ENCODE measurements at places on chromosomes 1 and 21.

DNA sequence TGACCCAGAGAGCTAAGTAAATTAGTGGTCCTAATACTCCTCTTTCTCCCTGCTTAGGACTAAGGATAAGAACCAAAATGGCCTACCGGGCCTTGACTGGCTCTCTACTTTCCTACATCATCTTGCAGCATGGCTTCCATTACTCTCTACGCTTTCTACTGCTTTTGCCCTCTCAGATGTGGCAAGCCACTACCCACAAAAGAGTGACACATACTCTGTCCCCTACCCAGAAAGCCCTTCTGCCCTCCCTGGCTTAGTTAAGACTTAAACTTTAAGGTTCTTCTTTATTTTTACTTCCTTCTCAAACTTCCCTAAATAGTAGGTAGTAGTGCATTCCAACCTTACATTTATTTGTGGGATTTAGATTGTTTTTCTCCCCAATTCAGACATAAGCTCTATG is 228.1 kb downstream of the TPR start:
- no peak for DNase-seq

- DNase-seq = no peak
Observed at GRCh38 chr1:16032388-16033102, 10.7 kb downstream of the CLCNKA start.

DNA sequence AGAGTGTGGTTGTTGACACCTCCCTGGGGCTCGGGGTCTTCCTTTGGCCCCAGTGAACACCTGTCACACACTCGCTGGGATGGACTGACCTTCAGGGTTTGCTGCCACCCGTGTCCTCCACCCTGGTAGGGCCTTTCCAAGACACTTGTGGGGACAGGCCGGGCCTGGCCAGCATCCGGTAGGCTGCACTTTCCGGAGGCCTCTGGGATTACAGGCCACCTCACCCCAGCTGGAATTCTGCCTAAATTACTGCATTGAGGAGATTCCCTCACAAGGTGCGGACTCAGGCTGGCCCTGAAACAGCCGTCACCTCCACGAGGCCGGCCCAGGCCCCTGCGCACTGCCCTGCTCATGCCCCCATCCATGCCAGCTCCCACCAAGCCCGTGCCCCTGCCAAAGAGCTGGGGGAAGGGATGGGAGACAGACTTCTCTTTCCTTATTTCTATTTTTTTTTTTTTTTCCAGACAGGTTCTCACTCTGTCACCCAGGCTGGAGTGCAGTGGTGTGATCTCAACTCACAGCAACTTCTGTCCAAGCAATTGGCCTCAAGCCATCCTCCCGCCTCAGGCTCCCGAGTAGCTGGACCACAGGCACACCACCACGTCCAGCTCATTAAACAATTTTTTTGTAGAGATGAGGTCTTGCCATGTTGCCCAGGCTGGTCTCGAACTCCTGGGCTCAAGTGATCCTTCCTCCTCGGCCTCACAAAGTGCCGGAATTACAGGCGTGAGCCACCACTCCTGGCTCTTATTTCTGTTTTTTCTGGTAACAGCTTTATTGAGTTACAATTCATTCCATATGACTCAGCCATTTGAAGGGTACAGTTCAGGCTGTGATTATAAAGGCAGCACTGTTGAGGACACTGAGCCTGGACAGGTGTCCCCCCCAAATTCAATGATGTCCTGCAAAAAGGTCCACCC is 11.3 kb downstream of the CSTB start:
- no peak for DNase-seq

- no peak for DNase-seq
Observed at GRCh38 chr1:183094351-183094750, 71.1 kb downstream of the LAMC1 start.

DNA sequence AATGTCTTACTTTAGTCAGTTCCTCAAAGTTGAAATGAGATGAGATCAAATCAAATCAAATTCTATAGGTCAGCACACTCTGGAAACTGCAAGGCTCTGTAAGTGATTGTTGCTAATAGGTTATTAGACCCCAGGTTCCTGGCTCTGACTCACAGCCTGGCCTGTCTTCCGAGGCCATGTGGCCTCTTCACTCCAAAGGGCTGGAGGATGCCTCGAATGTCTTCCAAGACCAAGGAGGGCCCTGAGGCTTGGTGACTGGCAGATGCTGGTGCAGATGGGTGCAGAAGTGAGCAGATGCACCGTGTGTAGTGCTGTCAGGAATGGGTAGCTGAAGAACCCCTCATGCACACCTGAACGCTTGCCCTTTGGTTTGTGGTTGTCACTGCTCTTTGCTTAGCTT is 113.4 kb downstream of the MAB21L3 start:
- DNase-seq = no peak

DNA sequence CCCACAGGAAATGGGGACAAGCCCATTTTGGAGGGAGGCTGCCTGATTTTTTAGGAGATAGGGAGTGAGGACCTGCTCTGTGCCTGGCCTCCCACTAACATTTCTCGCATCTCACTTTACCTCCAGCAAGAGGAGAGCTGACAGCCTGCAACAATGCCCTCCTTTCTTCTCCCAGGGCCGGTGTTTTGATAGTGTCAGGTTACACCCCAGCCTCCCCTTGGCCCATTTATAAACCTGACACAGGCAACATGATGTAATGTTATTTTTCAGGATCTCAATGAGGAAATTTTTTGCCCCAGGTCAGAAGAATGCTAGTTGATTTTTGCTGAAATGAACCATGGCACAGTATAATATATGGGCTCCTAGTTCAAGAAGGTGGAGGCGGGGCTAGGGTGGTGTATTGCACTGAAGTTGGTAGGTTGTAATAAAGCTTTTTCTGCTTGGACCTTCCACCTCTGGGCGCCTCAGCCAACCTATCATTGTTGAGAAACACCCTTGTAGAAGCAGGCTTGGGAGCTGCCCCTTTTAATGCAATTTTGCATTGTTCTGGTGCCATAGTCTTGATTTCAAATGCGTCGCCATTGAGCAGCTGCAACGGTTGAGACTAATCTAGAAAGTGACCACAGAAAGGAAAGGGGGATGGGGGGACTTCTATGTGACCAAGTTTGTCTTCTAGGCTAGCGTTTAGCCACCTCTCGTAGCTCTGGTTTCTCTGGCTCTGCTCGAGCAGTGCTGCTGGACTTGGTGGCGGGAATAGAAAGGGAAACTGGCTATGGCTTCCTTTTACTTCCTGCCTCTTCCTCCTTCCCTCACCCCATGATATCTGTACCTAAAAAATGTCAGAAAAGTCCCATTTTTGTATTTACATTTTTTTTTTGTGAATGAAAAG is 53.0 kb downstream of the PBX1 start:
- DNase-seq = no peak

DNA sequence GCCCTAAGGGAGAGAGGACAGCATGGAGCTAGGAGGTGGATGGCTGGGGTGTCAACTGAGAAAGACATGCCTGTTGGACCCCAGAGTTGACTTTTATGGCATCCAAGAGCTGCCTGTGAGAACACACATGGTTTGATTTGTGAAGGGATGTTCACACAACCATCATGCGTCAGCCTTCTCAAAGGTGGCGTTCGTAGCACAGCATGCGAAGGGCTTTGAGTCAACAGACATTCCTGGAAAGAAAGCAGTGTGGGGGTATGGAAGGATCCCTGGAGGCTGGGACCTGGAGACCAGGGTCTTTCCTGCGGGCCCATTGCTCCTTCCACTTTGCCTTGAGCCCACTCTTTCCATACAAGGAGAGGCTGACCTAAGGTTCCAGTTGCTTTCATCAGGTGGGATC is 6.4 kb upstream of the WNT3A start:
- DNase-seq = no peak

- DNase-seq = no peak
Observed at GRCh38 chr1:118104951-118105350, 80.1 kb downstream of the SPAG17 start.

GRCh38 chr1:207999972-208000371 is 89.0 kb upstream of the CD34 start:
- DNase-seq = no peak

- DNase-seq = no peak
Observed at GRCh38 chr21:21002153-21002552, 3.9 kb downstream of the NCAM2 start.

GRCh38 chr21:45164838-45165237 is 90.5 kb downstream of the ADARB1 start:
- DNase-seq = no peak

DNA sequence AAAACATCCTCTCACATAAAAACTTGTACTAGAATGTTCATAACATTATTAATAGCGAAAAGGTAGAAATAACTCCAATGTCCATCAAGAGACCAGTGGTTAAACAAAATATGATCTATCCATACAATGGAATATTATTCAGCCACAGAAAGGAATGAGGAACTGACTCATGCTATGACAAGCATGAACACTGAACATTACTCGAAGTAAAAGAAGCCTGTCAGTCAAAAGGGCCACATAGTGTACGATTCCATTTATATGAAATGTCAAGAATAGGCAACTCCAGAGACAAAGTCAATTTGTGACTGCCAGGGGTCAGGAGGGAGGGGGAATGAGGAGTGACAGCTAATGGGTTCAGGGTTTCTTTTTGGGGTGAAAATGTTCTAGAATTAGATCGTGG is 2.3 kb downstream of the VPS26C start:
- DNase-seq = no peak

- no peak for DNase-seq
Observed at GRCh38 chr1:229148041-229148671, 122.8 kb upstream of the RAB4A start.

DNA sequence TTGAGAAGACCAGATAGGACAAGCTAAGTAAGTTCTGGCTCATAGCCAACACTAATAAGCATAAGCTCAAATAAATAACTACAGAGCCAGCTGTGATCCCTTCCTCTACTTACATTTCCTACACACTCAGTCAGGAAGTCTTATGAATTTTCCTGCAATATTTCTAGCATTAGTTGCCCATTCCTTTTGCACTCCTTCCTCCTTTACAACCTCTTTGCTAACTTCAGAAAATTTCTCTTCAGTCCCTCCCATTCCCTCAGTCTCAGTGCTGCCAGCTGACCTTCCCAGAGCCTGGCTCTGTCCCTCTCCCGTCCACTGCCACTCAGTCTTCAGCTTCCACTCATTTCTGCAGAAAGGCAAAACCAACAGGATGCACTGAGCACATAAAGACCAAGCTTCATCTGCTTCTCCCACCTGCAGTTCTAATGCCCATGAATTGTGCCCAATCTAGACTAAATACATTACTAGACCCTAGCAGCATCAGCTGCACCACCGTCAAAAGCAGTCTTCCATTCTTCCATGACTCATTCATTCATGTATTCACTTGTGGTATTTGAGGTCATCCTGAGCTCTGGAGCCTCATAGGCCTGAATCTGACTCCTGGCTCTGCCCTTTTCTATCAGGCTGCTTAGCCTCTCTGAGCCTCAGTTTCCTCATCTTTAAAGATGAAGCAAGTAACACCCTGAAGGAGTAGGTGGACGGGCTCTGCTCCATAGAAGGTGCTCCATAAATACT is 54.6 kb upstream of the SIPA1L2 start:
- DNase-seq = no peak

- no peak for DNase-seq
Observed at GRCh38 chr1:243258731-243259130, 2.9 kb downstream of the SDCCAG8 start.

DNA sequence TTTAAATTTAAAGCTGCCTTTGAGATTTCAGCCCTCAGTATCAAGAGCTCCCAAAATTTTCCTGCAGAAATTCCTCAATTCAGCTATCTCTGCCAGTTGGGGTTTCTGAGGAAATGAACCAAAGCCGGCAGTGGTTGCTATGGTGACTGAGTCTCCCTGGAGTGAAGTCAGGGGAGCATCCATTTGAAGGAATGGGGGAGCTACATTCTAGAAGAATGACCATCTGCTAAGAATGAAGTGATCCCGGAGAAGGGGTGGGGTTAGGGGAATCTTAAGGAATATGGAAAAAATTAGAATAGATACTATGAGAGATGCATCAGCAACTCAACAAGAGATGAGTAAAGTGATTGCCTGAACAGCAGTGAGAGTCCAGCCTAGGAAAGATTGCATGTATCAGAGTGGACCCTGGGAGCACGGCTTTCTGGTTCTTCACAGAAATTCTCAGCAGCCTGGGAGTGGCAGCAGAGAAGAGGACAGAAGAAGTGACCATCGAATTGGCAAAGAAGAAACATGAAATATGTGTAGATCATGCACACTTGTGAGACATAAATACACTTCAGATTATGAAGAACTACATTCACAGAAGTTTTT is 94.7 kb downstream of the CHD1L start:
- no peak for DNase-seq

DNA sequence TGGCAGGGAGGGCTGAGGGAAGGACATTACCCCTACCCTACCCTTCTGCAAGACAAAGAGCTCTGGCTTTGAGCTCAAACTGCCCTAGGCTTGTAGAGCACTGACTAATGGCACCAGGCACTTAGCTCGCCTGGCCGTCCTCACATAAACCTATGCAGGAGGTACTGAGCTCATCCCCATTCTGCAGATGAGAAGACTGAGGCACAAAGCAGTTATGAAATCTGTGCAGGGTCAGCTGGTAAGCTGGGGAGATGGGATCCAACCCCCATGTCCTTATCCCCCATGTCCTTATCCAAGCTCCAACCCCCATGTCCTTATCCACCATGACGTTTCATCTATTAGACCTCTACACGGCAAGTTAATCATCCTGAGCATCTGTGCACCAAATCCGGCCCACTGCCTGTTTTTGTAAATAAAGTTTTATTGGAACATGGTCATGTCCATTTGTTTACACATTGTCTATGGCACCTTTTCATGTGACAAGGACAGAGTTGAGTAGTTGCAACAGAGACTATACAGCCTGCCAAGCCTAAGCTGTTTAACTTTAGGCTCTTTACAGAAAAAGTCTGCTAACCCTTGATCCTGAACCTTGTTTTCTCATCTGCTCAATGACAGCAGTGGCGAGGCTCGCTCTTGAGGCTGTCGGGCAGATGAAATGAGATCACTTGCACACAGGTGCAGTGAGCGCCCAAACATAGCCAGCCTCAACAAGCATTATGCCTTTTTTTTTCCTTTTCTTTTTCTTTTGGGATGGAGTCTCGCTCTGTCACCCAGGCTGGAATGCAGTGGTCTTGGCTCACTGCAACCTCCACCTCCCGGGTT is 86.8 kb downstream of the FBXO2 start:
- DNase-seq = no peak

GRCh38 chr1:186518395-186518794 is 57.5 kb upstream of the PDC start:
- DNase-seq = no peak

GRCh38 chr1:5430911-5431697 is 561.1 kb downstream of the NPHP4 start:
- no peak for DNase-seq

GRCh38 chr1:19128968-19129514 is 81.0 kb downstream of the UBR4 start:
- DNase-seq = no peak
